ENCODE measurements at places on chromosomes 6 and 20. TPM values are rescaled to one million over a fixed set of nuclear protein-coding genes. Genes with fewer than 3 reads are reported as not detected.

DNA sequence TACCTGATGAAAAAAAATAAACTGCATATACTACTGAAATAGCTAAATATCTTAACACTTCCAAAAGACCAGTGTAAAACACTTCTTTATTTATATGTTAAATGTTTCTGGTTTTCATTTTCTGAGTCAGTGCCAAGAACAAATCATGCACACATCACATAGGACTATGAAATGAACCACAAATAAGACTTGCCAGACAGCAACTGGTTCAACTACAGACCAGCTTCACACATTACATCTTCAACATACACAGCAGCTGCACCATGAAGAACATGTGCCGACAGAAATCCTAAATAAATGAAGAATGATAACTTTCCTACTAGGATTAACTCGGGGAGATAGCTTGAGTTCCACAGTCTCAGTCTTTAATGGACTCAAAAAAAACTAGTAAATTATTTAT is 168.3 kb upstream of the STXBP5 start:
- no peak for DNase-seq

DNA sequence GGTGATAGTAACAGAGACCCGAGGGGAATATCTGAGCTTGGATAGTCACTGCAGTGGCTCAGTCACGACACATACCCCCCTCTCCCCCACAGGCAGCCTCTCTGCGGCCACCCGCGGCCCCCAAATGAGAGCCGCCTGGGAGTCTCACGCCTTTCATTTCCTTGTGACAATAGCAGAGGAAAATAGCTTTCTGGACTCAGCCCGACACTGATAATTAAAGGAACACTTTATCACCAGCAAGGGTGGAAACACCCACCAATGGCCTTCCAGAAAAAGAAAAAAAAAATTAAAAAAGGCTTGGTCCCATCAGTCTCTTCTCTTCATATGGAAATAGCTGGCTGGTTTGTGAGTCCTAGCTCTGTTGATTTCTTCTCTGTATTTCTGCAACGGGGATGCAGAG is 35.1 kb upstream of the KCNG1 start:
- DNase-seq: no peak

DNA sequence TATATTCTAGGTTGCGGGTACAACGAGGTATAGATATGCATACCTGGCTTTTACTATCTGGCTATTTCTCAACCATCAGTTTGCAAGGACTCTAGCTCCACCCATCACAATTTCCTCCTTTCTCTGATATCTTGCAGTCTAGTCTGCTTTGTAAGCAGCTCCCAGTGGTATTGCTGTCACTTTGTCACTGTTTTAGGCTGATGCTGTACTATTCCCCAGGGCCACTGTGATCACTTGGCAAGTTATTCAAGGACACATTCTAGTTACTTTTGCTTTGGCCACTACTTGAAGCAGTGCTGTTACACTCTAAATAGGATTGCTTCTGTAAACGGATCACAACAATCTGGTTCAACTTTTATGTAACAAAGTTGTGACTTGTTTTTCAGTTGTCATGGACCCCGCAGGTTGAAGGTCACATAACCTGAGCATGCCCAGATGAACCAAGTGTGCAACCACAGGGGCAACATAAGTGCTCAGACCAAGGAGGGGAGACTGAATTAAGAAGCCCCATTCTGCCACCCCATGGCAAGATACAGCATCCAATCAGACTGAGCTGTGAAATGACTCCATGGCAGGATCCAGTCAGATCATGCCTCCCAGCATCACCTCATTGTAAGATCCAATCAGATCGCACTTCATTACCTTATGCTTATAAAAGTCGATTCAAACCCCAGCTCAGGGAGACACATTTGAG is 588.4 kb upstream of the CITED2 start:
- no peak for DNase-seq

DNA sequence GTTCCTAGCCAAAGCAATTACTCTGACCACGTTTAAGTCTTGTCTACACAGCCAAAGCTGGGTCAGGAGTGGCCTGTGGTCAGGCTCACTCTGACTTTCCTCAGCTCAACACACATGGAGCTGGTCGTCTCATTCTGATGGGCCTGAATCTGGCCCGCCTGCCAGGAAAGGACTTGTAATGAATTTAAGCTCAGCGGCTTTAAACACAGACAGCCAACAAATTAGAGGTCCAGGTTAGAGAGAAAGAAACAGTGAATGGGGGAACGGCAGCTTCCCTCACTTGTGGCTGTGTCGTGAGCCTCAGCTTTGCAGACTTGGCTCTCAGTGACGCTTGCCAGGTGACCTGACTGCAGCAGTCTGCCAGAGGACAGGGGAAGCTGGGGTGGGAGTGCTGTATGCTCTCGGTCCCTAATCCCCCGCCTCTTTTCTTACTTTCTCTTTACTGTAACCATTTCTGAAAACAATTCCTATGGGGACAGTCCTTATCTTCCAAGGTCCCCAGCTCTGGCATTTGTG is 121.9 kb upstream of the AGPAT4 start:
- DNase-seq: no peak

DNA sequence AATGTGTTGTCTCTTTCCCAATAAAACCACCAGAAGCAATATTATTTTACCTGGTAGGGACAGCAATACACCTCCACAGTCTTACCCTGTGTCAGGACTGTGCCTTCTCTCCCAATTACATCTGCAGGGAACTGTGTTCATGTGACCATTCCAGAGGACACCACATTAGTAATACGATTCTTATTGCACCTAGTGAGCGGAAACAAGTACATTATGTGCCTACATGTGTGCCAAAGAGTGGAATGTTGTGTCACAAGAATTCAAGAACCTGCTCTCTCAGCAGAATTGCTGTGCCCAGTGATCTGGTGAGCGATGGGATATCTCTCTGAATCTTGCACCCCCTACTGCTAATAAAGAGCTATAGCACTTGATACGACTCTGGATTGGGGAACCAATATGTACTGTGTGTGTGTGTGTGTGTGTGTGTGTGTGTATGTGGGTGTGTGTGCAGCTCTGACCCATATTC is 57.4 kb upstream of the FOXC1 start:
- no peak for DNase-seq

DNA sequence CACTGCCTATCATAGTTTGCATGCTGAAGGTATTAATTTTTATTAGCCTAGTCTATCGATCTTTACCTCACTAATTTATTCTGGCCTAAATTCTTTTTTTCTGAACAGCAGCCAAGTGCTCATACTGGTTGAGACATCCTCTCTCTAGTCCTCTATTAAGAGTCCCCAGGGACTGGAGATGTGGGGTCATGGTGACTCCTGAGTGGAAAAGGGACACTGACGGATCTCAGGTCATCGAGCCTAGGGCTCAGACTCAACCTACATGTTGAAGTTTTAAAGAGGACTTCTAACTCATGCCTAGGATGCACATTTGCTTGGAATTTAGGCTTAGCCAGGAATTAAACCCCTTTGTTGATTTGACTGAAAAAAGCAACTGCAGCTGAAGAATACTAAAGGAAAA is 378.1 kb downstream of the BTBD9 start:
- no peak for DNase-seq

DNA sequence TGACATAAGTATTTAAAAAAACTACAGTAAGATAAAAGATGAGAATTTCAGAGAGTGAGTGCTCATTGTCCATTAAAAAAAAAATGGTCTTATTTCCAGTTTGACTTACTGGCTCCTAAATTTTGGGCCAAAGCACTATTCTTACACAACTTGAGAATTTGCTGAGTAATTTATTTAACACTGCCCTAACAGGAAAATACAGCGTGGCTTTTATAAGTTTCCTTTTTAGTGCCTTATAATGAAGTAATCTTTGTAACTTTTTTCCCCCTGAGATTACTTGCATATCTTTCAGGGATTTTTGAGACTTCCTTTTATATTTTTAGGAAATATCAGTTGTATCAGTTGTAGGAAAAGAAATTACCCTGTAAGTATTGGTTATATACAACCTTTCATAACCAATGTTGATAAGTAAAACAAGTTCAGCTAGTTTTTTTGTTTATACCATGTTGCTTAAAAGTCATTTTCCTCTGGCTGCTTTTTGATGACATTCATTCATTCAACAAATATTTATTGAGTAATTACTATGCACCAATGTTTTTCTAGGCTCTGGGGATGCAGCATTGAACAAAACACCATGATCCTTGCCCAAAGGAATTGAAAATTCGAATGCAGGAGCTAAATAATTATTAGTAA is 106.4 kb upstream of the SGK1 start:
- no peak for DNase-seq

GRCh38 chr6:146871611-146872425 is 273.0 kb downstream of the ADGB start:
- DNase-seq: no peak

- DNase-seq: no peak
Observed at GRCh38 chr20:46552460-46553420, 2.3 kb upstream of the OCSTAMP start.

DNA sequence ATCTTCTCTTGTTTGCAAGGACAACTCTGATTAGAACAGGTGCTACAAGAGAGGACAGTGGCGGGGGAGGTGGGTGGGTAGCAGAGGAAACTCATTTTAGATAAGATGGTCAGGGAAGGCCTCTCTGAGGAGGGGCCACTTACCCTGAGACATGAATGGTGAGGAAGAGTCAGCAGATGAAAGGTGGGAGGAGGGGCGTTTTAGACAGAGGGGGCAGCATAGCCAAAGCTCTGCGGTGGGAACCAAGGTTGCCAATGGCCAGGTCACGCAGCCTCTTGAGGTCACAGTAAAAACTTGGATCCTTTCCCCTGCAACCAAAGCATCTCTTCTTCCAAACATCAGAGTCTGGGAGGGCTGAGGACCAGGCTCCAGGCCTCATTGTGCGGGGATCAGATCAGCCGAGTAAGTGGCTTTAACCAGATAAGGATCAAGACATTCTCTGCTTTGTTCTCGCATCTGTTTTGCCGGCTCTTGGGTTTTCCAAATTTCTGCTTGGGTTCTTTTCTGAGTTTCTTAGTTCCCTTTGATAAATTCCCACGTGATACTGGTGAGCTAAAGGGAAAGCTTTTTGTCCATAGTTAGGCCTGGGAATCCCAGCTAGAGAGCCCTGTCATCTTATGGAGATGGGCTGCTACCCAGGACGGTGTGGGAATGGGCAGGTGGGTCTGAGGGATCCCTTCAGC is 5.5 kb upstream of the CD40 start:
- no peak for DNase-seq

- DNase-seq: no peak
Observed at GRCh38 chr20:51335329-51335841, 207.1 kb downstream of the NFATC2 start.

DNA sequence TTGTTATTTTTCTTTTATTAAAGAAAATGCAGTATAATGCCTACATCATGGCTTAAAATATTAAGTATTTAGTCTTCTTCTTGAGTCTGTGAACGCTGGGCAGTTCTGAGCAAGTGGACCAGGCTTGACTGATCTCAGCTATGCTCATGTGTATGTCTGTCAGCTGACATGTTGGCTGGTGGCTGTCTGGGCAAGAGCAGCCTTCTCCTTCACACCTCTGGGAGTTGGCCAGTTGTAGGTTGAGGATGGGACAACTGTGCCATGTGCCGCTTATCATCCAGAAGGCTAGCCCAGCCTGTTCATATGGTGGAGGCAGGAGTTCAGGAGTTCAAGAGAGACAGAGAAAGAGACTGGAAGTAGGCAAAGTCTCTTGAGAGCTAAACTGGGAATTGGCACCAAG is 175.9 kb downstream of the PLCB4 start:
- DNase-seq: no peak

- no peak for DNase-seq
Observed at GRCh38 chr6:68654134-68654533, 19.1 kb downstream of the ADGRB3 start.

DNA sequence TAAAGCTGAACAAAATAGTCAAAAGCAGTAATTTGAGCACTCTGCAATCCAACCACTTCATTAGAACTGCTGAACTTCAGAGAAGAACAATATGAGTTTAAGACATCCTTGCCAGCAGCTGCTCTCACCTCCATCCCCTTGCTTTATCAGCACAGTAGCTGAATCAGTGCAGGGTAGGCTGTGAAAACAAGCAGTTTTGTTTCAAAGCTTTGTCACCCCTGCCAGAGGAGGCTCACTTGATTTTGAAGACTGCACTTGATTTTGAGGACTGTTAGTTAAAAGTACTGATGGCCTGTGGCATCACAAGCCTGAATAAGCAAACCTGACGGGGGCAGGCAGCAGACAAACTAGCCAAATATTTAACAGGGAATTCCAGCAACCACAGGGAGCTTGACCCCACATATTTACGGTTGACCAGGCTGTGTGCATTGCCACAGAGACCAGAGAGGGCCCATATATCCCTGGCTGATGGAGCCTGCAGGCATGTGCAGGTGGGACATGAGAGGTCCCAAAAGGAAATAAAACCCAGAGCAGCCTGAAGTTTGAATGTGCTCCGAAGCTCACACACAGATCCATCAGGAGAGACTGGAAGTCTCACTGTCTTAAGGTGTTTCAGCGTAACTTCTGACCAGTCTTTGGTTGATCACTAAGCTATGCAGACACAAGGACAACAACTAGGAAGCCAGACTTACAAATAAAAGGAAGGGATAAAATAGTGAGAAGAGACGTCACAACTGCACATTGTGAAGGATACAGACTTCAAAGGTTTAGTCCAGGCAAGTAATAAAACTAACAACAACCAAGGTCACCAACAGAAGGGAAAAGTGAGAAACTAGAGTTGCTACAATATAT is 97.4 kb downstream of the PDSS2 start:
- no peak for DNase-seq

DNA sequence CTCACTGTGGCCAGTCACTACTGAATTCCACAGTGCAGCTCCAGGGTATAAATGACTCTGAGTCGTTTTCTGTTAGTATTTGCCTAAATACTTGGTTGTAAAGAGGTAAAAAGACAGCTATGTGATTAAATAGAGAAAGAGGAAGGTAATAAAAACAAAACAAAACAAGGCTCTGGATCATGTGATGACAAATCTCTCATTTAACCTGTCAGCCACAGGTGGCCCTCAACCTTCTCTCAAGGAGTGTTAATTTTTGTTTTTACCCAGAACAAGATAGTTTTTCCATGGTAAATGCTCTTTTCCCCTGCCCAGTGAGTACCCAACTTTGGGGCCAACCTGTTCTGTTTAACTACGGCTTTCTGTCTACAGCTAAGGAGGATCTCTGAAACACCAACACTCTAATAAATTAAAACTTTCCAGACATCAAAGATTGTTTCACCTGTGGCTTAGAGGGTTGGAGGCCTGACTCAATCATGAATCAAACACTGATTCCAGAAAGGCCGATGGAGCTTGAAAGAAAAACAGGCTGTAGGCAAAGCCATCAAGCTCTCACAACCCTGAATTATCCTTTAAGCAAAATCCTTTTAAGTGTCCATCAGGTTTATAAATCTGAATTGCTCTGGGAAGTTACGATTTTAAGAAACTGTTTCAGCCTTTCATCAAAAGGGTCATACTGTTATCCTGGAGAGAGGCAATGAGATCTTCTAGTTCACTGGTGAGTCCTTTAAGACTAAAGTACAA is 81.5 kb upstream of the BCLAF1 start:
- DNase-seq: no peak

CLPSL2 gene
- not detected for total RNA-seq

SLC22A1 gene
- 1.0 TPM for total RNA-seq

TCP11 gene
- 0.46 TPM for total RNA-seq

EBF4 gene
- total RNA-seq: 22.6 TPM

SLC17A1 gene
- total RNA-seq: not detected

METTL24 gene
- total RNA-seq: 9.2 TPM

IL17F gene
- not detected for total RNA-seq

CLIC5 gene
- 6.3 TPM for total RNA-seq

OR2B2 gene
- total RNA-seq: not detected

SLC16A10 gene
- total RNA-seq: 10.8 TPM

HELZ2 gene
- total RNA-seq: 18.4 TPM
